Stimulated activated CD8-positive, alpha-beta memory T cell treated with anti-CD3 and anti-CD28 coated beads, Interleukin-4, amount 100 ng/mL, for 1 hour (primary cell): ENCODE measurements at places on chromosomes 12 and 14.

DNA sequence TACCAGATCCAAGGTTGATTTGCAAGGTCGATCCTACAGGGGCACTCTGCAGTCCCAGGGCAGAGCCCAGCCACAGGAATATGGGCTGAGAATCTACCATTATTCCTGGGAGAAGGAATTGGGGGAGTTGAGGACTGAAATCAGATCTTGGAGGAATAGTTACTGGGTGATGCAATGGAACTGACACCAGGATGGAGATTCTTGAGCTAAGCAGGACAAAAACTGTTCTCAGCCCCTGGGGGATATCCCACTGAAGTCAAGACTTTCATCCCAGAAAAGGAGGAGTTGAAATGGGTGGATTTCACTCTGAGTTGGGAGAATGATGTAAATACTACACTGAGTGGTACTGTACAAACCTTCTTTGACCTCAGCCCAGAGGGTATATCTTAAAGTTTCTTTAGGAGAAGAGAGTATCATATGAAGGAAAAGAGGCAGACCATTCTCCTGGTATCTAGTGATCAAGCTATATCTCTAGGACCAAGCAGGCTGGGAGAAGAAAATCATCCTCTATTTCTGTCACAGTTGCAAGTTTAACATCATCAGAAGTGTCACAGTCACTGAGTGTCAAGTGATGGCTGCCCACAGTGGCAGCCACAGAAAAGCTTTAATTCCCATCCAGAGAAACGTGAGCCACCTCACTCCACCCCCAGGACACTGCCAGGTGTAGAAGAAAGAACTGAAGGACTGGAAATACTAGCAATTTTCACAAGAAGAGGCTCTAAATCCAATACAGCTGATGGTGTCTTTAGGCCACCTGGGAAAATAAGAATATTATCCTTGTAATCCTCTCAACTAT lies 181.9 kb downstream of the NUAK1 start:
- no peak for DNase-seq

DNA sequence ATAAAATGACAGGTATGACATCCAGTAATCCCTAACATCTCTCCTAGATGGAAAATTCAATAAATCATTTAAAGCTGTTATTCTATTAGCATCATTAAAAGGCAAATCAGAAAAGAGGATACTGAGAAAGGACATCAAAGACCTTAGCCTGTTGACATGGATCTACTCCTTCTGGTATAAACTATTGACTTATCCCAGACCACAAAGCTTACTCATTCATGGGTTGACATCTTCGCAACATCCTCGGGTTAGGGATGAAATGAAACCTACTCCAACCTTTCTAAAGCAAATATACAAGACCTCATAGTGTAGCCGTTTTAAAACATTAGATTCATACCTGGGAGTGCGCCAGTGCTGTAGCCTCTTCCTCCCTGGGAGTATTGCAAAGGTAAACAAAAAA lies 191.5 kb upstream of the BTG1 start:
- DNase-seq: no peak

DNA sequence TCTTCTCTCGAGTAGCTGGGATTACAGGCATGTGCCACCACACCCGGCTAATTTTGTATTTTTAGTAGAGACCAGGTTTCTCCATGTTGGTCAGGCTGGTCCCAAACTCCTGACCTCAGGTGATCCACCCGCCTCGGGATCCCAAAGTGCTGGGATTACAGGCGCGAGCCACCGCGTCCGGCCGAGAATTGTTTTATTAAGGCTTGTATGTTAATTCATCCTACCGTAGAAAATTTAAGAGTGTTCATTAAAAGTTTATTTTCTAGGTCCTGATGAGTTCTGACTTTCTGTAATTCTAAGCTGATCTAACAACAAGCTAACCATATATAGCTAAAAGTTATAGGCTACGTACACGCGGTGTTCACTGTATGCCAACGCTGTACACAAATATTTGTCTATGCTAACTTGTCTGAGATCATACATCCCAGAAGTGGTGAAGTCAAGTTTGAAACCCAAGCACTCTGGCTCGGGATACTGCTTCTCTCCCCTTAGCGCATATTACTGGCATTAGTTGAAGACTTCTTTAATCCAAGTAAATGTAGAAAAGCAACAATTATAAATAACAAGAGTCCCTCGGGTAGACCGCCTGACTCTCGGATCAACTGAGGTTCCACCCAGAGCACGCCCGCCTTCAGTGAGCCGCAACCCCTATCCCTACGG lies 570 bp upstream of the MRPS35 start:
- no peak for DNase-seq

GRCh38 chr14:36238666-36239363 lies 62.3 kb upstream of the PTCSC3 start:
- DNase-seq: no peak

DNA sequence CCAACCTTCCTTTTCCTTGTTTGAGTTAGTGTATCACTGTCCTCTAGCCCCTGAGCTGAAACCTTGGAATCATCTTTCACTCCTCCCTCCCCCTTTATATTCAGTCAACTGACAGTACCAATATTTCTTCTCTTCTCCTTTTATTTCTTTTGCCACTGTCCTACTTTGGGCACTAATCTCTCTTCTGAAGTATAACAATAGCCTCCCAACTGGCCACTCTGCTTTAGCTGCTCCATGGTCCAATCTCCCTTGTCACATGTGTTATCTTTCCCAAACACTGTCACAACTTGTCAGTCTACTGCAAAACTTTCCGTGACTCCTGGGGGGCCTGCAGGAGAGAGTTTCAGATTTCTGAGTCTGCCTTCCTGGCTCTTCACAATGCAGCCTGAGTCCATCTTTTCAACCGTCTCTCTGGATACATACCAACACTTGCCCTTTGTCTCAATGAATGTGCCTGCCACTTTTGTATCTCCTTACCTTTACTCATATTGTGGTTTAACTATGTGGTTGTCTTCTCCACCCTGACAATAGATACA lies 471.2 kb downstream of the DIO2 start:
- no peak for DNase-seq

DNA sequence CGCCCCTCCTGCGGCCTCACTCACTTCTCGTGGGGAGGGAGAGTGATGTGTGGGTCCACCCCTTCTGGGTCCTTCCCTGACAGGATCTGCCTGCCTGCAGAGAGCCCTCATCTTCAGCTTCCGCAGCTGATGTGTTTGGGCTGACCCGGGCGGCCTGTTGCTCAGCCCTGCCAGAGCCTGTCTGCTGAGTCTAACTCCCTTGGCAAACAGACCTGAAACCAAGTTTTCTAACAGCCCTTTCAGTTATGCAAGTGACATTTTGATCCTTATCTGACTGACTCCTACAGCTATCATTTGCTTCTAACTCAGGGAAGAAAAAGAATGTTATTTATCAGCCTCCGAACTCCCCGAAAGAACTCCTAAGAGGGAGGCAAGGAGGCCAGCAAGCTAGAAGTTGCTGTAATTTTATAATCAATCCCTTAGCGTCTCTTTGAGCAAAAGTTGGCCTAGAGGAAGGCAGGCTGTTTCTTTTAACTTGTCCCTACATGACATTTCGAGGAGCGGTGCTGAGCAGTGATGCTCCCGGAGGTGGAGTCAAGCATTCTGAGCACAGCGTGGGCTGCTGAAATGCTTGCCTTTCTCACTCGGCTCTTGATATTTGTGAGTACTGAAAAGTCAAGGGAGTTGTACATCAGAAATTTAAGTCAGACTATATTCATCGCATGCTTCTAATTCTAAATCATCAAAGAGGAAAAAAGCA lies 31.5 kb upstream of the CACNA2D4 start:
- DNase-seq: no peak

GRCh38 chr12:113241191-113242025 lies 20.1 kb downstream of the TPCN1 start:
- no peak for DNase-seq

GRCh38 chr12:65879878-65880277 lies 55.6 kb downstream of the HMGA2 start:
- no peak for DNase-seq
